ENCODE measurements at places on chromosomes 16 and 17.

- DNase-seq = no peak
Measured at GRCh38 chr17:64968652-64969501, 49.6 kb upstream of the LRRC37A3 start.

DNA sequence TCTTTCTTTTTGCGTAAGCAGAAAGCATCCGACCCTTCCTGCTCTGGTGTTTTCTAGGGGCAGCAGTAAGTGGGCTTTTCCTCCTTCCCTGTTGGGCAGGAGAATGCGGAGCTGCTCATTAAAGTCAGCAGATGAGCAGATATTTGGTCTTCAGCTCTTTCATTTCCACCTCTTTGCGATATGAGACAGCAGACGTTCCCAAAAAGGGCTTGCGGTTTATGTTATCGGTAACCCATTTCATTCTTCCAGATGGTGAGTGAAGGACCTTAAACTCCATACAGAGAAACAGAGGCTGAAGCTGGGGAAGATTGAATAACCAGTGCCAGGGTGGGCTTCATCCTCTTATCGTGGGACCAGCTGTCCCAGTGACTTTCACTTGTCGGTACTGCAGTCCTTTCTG is 40.7 kb downstream of the KSR1 start:
- no peak for DNase-seq

- DNase-seq = no peak
Measured at GRCh38 chr16:76900285-76901263, 290.4 kb upstream of the MON1B start.

DNA sequence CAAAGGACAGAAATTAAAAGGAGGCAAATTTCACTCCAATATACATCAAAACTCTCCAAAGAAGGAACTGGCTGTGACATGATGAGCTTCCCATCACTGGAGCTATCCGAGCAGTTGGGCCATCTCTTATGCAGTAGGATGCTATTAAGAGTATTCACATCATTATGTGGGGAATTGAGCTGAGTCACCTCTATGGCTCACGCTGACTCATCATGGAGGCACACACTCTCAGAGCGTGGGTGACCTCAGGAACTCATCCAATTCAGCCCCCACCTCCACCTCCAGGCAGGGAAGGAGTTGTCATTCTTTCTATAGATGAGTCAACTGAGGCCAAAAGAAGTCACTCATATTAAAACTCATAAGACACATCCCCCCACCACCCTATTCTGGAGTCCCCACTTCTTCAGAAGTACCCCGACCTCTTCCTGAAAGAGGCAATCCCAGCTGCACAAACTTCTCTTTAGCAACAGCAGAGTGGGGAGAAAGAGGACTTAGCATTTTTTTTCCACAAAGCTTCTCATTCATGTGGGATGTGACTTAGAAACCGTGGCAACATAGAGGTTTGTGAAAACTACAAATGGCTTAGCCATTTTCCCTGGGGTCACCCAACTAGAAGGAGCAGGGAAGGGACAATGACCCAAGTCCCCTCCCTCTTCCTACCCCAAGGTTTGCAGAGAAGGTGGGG is 32.5 kb downstream of the ABCC12 start:
- DNase-seq = no peak

DNA sequence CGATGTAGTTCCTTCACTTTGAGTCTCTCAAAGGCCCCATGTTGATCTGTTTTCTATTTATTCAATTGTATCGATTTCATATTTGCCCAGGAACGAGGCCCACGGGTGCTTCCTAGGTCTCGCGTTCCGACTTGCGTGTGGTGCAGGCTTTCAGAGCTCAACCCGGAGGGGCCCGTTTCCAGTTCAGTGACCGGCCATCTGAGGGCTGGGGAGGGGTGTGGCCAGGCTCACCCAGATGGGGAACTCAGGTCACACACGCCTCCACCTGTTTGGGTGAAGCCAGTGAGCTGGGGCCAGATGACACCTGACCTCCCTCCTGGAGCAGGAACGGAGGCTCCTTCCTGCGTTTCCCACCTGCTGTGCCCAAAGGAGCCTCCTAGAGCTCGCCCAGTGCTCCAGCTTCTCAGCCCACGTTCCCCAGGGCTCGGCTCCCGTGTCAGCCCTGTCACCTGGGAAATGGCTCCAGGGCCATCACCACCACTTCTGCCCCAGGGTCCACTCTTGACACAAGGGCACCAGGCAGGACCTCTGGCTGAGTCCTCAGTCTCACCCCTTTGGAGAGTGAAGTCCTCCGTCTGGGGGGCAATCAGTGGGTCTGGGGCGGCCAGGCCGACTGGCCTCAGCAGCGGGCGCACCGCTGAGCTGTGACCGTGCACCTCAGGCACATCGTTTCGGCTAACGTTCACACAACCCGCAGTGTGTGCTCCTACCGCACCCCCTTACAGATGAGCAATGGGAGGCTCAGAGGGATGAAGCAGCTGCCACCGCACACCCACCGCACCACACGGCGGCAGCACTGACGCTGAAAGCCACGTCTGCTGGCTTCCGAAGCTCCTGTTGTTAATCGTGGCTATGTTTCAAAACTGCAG is 18.0 kb downstream of the FOXF1 start:
- no peak for DNase-seq

- DNase-seq = no peak
Measured at GRCh38 chr17:63966646-63967264, 6.0 kb downstream of the SCN4A start.

DNA sequence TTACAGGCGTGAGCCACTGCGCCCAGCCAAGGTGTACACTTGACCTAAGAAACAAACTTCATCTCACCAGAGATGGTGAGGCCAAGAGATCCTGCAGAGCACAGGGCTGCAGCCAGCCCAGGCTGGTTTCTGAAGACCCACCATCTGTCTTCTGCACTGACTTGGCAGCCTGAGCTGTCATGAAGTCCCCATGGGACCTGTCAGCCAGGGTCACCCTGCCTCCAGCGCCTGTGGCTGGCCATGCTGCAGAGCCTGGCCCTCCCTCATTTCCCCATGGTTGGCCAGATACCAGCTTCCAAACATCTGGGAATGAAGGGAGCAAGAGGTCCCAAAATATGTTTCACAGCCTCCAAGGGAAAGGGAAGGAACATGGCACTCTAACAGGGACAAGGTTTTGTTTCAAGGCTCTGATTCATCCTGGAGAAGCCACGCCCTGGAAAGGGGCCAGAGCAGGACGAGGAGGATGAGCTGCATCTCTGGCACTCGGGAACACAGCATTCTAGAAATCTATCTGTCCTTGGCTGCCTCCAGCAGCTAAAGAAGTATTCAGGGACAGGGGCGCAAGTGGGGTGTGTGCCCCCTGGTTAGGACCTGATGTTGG is 45.3 kb downstream of the DDX19A start:
- no peak for DNase-seq

GRCh38 chr16:66247516-66248481 is 118.7 kb upstream of the CDH5 start:
- DNase-seq = peak; percentile 60

DNA sequence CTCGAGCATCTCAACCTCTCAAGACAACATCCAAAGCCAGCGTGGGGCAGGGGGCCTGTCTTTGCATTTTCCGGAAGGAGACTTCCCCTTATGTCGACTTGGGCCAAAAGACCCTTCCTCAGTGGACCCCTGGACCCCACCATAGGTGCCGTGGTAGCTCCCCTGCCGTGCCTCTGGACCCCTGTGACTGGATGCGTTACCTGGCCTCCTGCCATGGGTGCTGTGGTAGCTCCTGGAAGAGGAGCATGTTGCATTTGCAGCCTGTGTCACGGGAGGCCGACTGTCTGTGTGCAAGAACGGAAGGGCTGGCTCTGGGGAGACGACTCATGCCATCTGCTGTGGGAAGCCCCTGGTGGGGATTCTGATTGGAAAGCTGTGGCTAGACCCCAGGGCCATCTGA is 130.1 kb downstream of the FOXL1 start:
- no peak for DNase-seq

- DNase-seq = no peak
Measured at GRCh38 chr16:65884018-65884417, 482.5 kb upstream of the CDH5 start.

GRCh38 chr16:14324581-14324980 is 253.5 kb downstream of the MRTFB start:
- DNase-seq = no peak

- no peak for DNase-seq
Measured at GRCh38 chr17:47719411-47720152, 13.5 kb upstream of the TBX21 start.

DNA sequence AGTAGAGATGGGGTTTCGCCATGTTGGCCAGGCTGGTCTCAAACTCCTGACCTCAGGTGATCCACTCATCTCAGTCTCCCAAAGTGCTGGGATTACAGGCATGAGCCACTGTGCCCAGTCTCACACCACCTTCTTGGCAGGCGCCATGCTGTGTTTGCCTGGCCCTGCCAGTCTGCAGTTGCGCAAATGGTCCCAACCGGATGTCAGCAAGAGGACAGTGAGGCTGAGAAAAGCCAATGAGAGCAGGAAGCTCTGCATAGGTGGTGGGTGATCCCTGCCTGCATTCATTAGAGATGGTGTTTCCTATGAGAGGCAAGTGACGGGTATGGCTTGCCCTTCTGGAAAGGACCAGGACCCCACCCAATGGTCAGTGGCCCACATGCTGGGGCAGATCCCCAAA is 59.3 kb downstream of the PECAM1 start:
- DNase-seq = no peak

DNA sequence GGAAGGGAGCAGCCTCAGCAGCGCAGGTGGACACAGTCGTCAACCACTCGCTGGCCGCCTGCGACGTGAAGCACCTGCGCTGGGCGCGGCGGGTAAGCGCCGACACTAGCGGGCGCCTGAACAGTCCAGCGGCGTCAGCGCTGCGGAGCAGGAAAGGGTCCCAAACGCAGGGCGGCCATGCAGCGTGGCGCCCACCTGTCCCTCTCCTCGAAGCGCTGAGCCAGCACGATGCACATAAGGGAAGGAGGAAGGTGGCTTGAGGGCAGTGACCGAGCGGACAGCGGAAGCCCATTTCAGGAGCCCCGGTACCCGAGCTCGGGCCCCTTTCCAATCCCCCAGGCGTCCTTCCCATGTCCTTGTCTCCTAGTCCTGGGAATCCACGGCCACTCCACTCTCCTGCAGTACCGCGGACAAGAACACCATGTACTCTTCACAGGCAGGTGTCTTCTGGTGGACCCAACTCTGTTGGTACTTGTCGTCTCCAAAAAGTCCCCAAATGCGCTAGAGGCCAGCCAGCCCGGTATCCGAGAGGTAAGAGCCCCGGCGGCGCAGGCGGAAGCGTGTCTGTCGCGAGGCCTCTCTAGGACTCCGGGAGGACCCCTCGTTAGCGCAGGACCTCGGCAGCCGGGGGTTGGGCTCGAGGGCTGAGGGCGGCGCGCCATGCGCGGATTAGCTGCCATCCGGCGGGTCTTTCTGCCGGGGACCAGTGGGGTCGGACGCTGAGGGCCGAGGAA is 14.4 kb downstream of the ZNF232 start:
- DNase-seq = no peak

- DNase-seq = no peak
Measured at GRCh38 chr16:68086336-68086841, 1.2 kb downstream of the NFATC3 start.

- DNase-seq = peak; percentile 89
Measured at GRCh38 chr17:49739641-49740271, 24.2 kb downstream of the FAM117A start.

Measured in COR-L47 (cell line).